ENCODE measurements at places on chromosomes 4 and X.
A peak's percentile ranks its signal among the peaks of the same experiment; 100 is the strongest.

- no peak for DNase-seq
Observed at GRCh38 chrX:14920196-14920595, 47.0 kb downstream of the MOSPD2 start.

DNA sequence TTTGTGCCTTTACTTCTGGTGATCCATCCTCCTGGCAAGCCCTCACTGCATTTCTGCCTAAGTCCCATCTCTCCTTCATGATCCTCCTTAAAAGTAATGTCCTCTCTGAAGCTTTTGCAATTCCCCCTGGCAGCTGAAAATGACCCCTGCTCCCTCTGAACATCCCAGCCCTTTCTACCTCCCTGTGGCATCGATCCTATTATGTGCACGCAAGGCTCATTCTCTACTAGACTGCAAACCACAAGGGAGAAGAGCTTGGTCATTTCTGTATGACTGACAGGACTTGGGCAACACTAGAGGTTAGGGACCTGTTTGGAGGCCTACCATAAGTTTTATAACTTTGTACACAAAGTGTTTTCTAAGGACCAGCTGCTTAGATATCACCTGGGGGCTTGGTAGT lies 50.8 kb upstream of the RAP2C start:
- DNase-seq, result no peak

- DNase-seq, result no peak
Observed at GRCh38 chrX:15344106-15344505, 8.8 kb upstream of the PIGA start.

DNA sequence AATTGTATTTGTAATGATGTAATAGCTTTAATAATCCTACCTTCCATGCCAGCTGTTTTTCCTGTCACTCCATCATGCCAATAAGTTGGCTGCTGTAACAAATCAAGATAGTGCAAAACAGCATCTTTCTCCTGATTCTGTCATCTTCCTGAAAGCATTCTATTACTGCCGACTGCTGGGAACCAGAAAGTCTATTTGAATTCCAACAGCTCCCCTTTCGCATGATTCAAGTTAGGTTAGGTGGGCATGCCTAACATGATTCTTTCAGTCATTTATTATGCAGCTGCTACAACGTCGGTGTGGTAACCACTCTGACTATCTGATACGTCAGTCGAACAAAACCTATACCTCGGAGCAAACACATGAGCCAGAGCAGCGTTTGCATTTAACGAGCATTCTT lies 127.9 kb upstream of the DMD start:
- DNase-seq, result no peak

DNA sequence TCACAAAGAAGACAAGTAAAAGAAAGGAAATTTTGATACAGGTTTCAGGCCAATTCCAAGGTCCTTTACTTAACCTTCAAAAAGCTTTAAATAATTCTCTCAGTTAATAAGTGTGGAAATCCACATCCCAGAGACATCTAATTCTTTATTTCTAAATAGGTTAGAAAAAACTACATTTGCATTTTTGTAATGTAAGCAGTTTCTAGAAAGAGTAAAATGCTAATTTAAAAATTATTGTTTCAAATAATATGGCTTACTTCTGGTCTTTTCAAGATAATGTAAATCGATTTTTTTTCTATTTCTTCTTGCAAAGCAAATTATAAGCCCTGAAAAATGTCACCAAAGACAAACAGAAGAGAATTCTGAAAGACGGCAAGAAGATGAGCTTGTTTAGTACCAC lies 180.4 kb upstream of the HHIP start:
- no peak for DNase-seq

DNA sequence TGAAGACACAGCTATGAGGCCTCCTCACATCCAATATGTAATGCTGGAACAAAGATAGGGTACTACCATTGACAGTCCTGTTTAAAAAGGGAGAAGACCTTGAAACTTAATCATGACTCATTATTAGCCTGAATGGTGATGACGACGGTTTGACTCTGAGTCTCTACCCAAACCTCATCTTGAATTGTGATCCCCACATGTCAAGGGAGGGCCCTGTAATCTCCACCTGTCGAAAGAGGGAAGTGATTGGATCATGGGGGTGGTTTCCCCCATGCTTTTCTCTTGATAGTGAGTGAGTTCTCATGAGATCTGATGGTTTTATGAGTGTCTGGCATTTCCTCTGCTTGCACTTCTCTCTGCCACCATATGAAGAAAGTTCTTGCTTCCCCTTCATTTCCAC lies 395.3 kb upstream of the CPEB2 start:
- no peak for DNase-seq

GRCh38 chr4:16206848-16207247 lies 19.4 kb downstream of the TAPT1 start:
- no peak for DNase-seq

GRCh38 chr4:25013756-25014661 lies 16.7 kb downstream of the LGI2 start:
- DNase-seq, result no peak

DNA sequence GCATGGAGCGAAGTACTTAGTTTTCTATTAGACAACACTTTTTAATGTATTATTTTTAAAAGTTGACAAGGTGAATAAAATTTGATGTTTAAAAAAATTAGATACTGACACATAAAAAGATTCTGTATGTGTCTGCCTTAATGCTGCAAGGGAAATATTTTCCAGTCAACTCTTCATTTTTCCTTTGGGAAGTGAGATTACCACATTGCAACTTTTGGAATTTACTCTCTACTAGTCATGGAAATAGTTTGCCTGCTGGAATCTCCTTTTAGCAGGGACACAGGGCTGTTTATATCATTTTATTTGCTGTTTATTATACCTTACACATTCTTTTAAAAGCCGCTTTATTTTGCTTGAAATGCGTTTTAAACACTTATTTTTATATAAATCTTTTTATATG lies 135.1 kb downstream of the MID1 start:
- no peak for DNase-seq

DNA sequence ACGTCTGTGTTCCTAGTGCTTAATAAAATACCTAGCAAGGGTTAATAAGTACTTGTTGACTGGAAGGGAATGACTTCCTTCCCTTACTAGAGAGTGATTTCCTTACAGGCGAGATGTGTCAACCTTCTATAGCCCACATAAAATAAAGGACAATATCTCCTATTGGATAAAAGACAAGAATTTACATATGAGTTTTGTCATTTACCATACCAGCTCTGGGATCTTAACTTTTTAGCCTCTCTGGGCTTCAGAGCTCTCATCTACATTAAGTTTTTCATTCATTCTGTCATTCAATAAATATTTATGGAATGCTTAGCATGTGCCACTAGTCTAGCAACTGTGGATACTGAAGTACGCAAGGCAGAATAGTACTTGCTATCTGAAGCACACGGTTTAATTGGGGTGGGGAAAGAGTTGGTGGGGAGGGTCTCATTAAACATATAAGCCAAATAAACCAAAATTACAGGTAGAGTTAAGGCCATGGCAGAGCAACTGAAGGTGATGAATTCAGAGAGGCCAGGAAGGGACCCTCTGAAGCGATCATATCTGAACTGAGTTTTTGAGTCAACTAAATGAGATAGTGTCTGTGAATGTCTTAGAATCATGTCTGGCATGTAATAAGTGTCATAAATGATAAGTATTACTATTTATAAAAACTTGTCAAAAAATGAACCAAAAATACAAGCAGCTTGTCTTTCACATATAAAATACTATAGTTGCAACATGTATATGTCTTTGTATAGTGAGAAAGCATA lies 91.6 kb upstream of the BMP2K start:
- no peak for DNase-seq

- DNase-seq, result no peak
Observed at GRCh38 chrX:66014084-66014483, 25.8 kb downstream of the VSIG4 start.

DNA sequence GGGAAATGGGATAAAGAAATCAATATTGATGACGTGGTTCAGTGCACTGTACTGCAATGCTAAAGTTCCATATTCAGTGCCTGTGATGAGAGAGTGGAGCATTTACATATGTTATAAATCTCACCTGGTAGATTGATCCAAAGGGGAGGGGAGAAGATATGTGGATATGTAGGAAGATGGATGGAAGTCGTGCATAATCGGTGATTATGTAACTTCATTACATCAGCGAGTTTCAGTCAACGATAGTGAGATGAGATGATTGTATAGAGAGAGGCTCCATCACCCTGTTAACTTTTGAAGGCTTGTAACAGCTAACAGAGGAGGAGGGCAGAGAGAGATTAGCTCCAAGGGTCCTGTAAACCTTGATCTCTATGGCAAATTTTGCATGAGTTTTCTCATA lies 1.8 kb downstream of the IL1RAPL1 start:
- DNase-seq, result no peak

DNA sequence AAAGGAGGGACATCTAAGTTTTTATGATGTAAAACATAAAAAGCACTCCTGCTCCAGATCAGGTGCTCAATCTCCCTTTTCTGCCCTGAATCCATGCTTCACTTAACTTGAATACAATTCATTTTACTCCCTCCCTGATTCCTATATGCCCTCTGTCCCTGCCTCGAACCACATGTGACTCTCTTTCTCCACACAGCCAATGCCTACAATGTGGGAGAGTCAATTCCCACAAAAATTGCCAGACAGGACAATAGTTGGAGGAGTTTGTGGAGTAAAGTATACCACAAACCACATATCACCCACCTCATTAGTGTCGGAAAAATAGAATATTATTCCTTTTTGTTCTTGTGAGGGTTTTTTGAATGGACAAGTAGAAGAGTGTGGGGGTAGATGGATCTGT lies 9.7 kb downstream of the AMMECR1 start:
- DNase-seq, result no peak

DNA sequence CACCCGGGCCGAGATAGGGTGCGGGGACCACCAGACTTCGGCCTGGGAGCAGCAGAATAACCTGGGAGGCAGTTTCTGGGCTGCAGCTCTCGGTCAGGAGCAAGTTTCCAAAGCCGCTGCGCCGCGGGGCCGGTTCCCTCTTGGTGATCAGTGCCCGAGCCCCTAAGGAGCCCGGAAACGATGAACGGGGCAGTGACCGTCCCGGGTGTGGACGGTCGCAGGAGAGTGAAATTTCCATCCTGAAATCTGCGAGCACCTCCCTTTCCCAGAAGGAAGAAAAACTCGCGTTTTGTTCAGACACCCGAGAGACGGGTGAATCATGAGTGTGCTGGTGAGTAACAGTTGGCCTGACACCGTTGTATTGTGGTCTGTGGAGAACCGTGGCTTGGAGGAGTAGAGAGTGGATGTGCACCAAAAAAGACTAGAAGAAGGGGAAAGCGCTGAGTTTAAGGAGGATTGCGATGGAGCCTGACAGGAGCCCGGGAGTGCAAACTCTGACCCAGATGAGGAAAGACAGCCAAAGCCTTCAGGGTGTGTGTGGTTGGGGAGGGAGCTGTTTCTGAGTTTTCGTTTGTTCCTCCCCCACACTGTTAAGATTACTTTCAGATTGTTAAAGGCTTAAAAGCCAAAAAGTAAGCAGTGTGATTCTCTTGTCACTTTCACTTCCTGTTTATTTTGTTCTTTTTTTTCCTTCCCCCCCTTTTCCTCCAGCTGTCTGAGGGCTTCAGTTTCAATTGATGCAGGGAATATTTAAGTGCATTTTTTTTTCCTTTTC lies 828 bp downstream of the MCUB start:
- peak; percentile 47 for DNase-seq

- no peak for DNase-seq
Observed at GRCh38 chrX:110806145-110806544, 10.5 kb upstream of the CHRDL1 start.

DNA sequence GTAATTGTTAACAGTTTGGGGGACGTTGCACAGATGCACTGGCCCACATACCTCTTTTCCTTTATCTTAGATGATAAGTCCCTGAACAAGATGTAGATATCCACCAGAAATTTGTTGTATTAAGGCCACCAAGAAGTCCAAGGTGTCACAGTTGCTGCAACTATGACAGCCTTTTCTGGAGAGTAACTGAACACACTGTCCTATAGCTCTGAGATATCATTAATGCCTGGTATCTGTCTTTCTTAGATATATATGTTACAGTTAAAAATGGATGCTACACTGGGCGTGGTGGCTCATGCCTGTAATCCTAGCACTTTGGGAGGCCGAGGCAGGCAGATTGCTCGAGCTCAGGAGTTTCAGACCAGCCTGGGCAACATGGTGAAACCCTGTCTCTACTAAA lies 77.8 kb upstream of the PRDX4 start:
- DNase-seq, result no peak

DNA sequence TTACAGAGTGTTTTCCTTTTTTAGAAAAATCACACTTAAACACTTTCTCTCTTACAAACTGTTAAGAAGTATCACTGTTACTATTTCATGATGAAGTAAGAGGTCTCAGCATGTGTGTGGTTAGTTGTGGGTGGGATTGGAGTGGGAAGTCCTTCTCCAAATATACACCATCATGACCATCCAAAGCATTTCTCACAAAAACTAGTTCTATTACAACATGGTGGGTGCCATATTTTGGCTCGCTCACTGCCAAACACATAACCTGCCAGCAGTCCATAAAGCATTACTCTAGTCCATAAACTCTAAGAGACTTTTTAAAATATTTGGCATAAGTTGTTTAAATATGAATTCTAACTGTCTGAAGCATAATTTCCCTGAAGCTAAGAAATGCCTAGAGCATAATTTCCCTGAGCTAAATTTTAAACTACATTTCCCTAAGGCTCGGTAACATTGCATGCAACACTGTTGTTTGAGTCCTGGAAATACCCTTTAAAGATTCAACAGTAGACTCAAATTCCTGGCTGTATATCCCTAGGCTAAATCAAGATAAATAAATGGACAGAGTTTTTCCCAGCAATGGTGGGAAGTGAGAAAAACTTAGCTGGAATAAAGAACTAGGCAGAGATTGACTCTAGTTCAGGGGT lies 415.0 kb upstream of the INTU start:
- no peak for DNase-seq

DNA sequence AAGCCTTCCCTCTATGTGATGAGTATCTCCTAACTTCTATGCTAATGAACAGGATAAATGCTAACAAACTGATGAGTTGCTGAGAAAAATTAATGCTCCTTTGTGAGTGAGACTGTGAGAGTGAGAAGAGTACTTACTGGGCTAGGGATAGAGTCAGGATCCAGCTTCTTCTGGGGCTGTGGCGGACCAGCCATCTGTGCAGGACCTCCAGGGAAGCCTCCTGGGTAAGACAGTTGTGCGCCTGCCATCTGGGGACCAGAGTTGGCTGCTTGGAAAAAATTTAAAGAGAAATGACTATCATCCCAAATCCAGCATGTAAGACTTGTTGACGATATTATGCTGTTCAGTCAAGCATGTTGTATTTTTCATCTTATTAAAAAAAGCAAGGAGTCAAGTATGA lies 21.0 kb downstream of the SEC24D start:
- no peak for DNase-seq
